Stimulated activated CD4-positive, alpha-beta T cell treated with anti-CD3 and anti-CD28 coated beads, Interleukin-12 subunit alpha, Interleukin-12 subunit beta, amount 100 ng/mL, for 24 hours (primary cell): ENCODE measurements at places on chromosomes 4 and X.

DNA sequence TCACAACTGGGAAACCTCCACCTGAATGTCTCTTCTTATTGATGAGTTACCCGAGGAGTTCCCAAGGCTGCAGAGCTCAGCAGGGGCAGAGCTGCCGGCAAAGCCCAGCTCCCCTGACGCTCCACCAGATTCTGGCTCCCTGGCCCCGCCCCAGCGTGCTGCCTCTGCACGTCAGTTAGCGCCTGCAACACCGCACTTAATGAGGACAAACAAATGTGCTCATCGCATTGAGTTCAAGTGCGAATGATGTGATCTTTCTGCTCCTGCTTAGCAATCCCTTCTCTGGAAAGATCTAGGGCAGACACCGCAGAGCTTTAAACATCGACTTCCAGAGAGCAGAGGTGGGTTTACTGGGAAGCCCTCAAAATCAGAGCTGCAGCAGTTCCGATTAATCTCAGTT lies 55.5 kb upstream of the FBXW7 start:
- no peak for DNase-seq

GRCh38 chr4:52408032-52408431 lies 251.1 kb downstream of the USP46 start:
- DNase-seq = no peak

DNA sequence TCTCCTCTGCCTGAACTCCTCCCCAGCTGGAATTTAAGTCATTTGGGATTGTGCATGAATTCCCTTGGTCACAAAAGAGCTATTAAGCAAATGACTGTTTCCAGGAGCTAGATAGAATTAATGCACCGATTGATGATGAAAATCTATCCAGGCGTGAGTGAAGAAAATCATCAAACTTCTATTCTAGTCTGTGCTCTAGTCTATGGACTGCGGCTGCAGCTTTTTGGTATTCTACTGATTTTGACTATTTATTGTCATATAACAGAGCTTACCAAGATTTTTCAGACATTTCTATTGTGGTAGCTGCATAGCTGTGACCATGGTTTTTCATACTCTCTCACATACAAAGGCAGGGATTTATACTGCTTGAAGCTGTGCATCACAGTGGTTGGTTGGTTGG lies 403.8 kb downstream of the FSTL5 start:
- DNase-seq = no peak

- no peak for DNase-seq
These were observed 15.9 kb downstream of the KLHL8 start for GRCh38 chr4:87204559-87204958.
